ENCODE measurements at places on chromosomes 16 and 17. TPM values are rescaled to one million over a fixed set of nuclear protein-coding genes. Genes with fewer than 3 reads are reported as not detected.
A peak's percentile ranks its signal among the peaks of the same experiment; 100 is the strongest.

DNA sequence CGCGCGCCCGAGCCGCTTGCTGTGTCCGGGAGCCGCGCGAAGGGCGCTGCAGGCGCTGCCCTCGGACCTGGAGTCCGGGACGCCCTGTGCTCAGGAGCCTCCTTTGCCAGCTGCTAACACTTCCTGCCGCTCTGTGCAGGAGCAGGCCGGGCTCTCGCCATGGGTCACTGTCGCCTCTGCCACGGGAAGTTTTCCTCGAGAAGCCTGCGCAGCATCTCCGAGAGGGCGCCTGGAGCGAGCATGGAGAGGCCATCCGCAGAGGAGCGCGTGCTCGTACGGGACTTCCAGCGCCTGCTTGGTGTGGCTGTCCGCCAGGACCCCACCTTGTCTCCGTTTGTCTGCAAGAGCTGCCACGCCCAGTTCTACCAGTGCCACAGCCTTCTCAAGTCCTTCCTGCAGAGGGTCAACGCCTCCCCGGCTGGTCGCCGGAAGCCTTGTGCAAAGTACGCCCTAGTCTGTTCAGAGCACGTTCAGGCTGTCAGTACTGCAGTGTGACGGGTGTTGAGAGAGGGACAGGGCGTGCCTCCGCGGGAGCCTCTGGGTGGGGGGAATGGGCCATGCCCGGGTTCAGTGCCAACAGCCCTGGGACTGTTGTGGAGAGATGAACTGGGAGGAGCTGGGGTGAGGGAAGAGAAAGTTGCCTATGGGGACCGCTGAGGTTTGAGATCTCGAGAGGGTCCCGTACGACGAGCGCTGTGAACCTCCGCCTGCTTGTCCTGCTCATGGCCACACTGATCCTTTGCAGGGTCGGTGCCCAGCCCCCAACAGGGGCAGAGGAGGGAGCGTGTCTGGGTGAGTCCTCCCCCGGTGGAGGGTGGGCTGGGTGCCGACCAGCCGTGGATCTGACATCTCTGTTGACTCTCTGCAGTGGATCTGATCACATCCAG, 1.3 kb downstream of the ZNF276 start:
- DNase-seq = peak; percentile 93
- no peaks in the 10 kb centered on the region for H3K27me3 ChIP-seq
- peaks cover 41% of the 10 kb centered on the region for H3K4me1 ChIP-seq
- H3K27ac ChIP-seq = peak overlapping the region; percentile 92
- peaks cover 37% of the 10 kb centered on the region for H3K36me3 ChIP-seq

Gene KRT33B
- total RNA-seq = not detected

Gene PRM2
- total RNA-seq = not detected

Gene SLC12A3
- total RNA-seq = not detected

Gene NT5C3B
- 47.3 TPM for total RNA-seq

DNA sequence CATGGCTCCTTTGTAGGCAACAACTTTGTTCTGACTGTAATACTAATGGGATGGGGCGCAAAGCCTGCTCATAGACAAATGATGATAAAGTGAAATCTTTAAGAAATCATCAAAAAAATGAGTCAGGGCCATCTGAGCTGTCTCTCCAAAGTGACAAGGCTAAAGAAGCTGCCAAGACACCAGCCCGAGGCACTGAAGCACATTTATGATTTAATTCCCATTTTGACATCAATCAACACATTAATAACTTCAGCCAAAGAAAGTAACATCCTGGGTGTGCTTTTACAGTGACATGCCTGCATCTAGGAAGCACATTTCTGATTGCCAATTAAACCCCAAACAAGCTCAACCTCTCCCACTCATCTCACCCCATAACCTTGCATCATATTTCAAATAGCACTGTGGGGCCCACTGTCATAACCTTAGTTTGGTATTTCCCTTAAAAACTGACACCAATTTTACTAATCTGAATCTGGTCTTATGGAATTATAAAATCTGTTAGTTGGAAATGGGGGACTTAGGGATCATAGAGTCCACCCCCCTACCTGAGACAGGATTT, 676.6 kb downstream of the TOX3 start:
- H3K27ac ChIP-seq = no peak overlapping the region
- H3K4me3 ChIP-seq = no peak overlapping the region
- no peaks in the 10 kb centered on the region for H3K36me3 ChIP-seq
- no peaks in the 10 kb centered on the region for H3K4me1 ChIP-seq
- no peak for DNase-seq

DNA sequence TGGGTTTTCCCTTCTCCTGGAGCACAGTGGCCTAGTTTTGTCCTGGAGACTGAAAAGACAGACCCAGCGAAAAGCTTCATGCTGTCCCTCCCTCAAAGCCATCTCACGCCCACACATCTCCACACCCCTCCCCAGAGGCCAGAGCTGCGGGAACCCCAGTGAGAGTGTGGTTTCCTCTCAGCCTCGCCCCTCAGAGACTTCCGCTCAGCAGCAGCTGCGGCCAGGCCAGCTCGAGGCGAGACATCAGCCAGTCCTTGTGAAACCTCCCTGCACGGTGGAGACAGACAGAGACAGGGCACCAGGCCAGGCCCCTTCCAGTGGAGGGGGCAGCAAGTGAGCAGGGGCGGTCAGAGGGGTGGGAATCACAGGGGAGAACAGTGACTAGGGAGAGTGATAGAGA, 77.0 kb upstream of the TNRC6C start:
- peak overlapping the region; percentile 83 for H3K4me3 ChIP-seq
- H3K36me3 ChIP-seq = no peaks in the 10 kb centered on the region
- peaks cover 52% of the 10 kb centered on the region for H3K4me1 ChIP-seq

- H3K36me3 ChIP-seq = peaks cover 64% of the 10 kb centered on the region
- peak overlapping the region; percentile 80 for H3K4me3 ChIP-seq
- H3K27me3 ChIP-seq = no peaks in the 10 kb centered on the region
- peak; percentile 90 for DNase-seq
Observed at GRCh38 chr17:48915459-48916282, 7.5 kb downstream of the UBE2Z start.

Gene KRT32
- total RNA-seq = not detected

GRCh38 chr17:65446043-65446442, 115.4 kb downstream of the AXIN2 start:
- DNase-seq = no peak
- H3K36me3 ChIP-seq = no peaks in the 10 kb centered on the region
- peaks cover 3% of the 10 kb centered on the region for H3K4me1 ChIP-seq

- DNase-seq = no peak
- no peaks in the 10 kb centered on the region for H3K27me3 ChIP-seq
- H3K4me1 ChIP-seq = no peaks in the 10 kb centered on the region
- no peak overlapping the region for H3K27ac ChIP-seq
- peaks cover 2% of the 10 kb centered on the region for H3K36me3 ChIP-seq
Observed at GRCh38 chr17:81999976-82000802, 22.5 kb downstream of the CENPX start.

DNA sequence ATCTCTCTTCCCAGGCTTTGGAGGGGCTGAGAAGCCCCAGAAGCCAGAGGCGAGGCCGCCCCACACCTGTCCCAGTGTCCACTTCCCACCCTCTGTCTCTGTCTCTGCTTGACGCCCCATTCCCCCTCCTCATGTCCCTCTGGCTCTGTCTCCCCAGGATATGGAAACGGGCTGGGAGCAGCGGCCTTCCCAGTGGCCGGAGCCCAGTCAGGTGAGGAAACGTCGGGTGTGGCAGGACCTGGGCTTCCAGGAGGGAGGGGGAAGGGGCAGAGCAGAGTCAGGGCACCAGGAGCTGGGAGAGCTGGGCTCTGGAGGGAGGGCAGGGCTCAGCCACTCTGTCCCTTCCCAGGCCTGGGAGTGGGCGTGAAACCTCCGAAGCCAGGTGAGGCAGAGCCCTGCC, 10.6 kb upstream of the PKMYT1 start:
- no peak for DNase-seq
- H3K4me3 ChIP-seq = no peak overlapping the region
- no peaks in the 10 kb centered on the region for H3K4me1 ChIP-seq
- H3K27ac ChIP-seq = no peak overlapping the region
- H3K27me3 ChIP-seq = peaks cover 3% of the 10 kb centered on the region
- H3K36me3 ChIP-seq = no peaks in the 10 kb centered on the region

- H3K27ac ChIP-seq = peak overlapping the region; percentile 2
- peak; percentile 97 for DNase-seq
Observed at GRCh38 chr17:43393944-43394482, 4.8 kb upstream of the ARL4D start.

DNA sequence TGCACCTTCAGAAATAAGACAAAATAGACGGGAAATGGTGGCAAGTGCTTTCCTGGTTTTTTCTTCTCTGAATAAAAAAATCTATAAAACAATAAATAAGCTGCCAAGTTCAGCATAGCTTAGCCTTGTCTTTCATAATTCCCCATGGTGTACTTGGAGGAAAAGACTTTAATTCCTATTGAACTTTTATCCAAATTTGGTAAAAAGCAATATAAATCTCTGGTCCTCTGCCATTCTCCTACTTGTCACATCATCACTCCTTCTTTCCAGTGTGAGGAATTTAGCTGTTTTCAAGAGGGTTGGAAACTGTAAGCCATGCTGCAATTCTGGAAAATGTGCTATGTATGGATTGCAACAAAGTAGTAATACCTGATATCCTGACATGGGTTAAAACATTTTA, 551.8 kb upstream of the KIF2B start:
- no peak for DNase-seq
- no peak overlapping the region for H3K4me3 ChIP-seq
- no peaks in the 10 kb centered on the region for H3K4me1 ChIP-seq
- no peak overlapping the region for H3K27ac ChIP-seq
- no peaks in the 10 kb centered on the region for H3K36me3 ChIP-seq

All from activated CD4-positive, alpha-beta T cell treated with anti-CD3 and anti-CD28 coated beads, Interleukin-2, amount 10 ng/mL, durations not matched to agents 24 days and 14 days (primary cell).